ENCODE measurements at places on chromosomes 7 and 10.

DNA sequence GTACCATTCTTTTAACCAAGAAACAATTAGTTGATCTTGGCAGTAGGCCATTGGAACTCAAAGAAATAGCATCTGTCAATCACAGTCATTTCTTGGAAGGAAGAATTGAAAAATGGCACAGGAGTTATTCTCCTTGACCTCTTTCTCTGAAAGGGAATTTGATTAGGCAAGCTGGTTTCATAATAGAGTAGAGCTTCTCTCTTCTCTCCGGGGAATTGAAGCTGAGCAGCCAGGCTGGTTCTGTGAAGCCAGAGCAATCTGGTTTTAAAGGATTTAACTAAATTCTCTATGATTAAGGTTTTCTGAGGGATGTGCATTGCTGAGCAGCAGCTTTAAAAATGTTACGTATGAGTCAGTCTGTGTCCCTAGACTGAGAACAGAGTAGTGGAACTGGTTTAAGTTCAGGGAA is 70.2 kb downstream of the AHCYL2 start:
- peak; percentile 36 for DNase-seq

DNA sequence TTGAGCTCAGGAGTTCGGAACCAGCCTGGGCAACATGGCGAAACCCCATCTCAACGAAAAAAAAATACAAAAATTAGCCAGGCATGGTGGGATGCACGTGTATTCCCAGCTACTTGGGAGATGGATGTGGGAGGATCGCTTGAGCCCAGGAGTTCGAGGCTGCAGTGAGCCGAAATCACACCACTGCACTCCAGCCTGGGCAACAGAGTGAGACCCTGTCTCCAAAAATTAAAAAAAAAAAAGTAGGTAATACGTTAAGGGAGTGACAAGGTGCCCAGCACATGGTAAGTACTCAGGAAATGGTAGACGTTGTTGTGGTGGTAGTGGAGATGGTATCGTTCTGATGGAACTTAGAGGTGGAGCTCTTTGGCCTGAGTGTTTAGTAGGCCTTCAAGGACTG is 41.0 kb upstream of the XPNPEP1 start:
- DNase-seq, result no peak

- peak; percentile 57 for DNase-seq
Observed at GRCh38 chr10:119871881-119872609, 598 bp downstream of the MCMBP start.

DNA sequence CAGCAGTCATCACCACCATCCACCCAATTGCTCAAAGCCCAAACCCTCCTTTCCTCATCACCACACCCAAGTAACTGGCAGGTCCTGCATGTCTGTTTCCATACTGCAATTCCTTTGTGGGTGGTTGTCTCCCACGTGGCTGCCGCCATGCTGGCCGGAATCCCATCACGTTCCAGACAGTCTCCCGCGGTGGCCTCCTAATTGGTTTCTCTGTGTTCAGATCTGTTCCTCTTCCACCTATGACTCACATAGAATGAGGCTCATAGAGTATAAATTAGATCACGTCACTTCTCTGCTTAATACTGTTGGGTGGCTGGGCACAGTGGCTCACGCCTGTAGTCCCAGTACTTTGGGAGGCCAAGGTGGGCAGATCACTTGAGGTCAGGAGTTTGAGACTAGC is 813.0 kb downstream of the TYW1 start:
- DNase-seq, result no peak

GRCh38 chr7:18834577-18834976 is 282.9 kb downstream of the TWIST1 start:
- DNase-seq, result no peak

DNA sequence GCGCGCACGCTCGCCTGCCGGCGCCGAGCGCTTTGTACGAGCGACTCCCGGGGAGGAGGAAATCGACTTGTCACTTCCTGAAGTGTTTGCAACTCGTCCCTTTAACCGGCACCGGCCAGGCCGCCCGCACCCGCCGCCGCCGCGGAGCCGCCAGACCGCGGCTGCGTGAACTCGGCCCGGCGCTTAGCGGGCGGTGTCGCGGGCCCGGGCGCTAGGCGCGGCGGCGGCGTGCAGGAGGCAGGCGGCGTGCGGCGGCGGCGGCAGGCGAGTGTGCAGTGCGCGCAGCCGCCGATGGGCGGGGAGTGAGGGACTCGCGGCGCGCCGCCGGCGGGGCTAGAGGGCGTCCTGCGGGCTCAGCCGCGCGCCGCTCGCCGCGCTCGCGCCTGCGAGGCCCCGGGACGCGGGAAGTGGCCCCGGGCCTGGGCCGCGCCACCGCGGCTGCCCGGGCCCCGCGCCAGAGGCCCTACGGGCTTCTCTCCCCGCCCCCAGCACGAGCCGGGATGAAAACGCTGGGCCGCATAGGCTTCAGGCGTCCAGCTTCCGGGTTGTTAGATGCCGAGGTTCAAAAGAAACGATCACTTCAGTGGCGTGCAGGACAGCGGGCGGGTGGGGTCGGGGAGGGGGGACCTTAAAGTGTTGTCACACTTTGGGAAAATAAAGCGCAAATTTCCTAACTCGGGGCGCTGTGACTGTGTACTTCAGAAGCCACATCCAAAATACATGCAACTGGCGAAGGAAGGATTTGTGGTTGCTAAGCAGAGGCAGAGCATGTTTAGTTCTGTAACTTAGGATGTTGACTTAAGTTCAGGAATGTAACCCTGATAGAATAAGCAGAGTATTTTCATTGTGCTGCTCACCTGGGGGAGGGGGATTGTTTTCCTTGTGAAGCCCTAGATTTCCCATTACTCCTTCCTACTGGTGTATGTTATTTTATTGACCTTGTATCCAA is at the start of gene FAM53B:
TSS of gene FAM53B (minus strand) at position 277 of the 949 bp plus-strand sequence. CDS start 37,665 bp downstream, outside the sequence.
- peak; percentile 79 for DNase-seq

GRCh38 chr7:106023369-106024322 is 60.6 kb downstream of the CDHR3 start:
- no peak for DNase-seq

DNA sequence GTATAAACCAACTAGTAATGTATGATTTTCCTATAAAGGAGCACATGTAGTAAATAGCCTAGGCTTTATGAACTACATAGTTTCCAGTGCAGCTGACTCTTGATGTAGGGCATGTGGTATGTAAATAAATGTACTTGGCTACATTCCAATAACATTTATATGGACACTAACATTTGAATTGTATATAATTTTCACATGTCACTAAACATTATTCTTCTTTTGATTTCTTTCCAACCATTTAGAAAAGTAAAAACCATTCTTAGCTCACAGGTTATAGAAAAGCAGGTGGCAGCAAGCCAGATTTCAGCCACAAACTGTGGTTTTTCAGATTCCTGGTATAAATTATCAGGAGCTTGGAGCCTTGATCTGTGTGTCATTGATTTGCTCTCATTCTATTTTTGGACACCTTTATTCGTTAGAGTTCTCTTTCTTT is 1182.0 kb downstream of the CNTNAP2 start:
- DNase-seq, result no peak

DNA sequence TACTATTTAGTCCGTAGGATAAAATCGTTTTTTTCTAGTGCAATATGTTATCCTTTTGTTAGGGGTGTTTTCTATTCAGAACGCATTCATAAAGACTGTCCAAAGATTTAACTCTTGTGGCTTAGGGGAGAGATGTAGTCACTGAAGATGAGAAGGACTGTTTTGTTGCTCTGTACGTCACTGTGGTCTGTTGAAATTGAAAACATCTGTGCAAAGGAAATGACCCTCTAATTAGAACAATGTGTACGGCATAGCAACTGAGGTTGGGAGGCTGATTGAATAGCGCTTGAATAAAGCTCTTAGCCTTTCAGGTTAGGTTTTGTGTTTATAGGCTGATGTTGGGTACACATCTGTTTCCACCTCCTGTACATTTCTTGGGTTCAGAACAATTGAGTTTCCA is 453.4 kb upstream of the AKR1E2 start:
- no peak for DNase-seq

GRCh38 chr10:86970982-86971231 is 2.6 kb downstream of the ADIRF start:
- no peak for DNase-seq

GRCh38 chr10:23417254-23417653 is 21.6 kb upstream of the OTUD1 start:
- DNase-seq, result peak; percentile 54

- DNase-seq, result no peak
Observed at GRCh38 chr7:98200364-98200763, 10.9 kb upstream of the BHLHA15 start.

- no peak for DNase-seq
Observed at GRCh38 chr7:132239422-132239994, 336.8 kb downstream of the PLXNA4 start.

GRCh38 chr7:132076301-132077035 is 499.8 kb downstream of the PLXNA4 start:
- DNase-seq, result no peak

GRCh38 chr7:50397320-50397970 is 52.7 kb downstream of the FIGNL1 start:
- no peak for DNase-seq

Data from kidney glomerular epithelial cell (primary cell).